ENCODE measurements at places on chromosomes 2 and 18.

DNA sequence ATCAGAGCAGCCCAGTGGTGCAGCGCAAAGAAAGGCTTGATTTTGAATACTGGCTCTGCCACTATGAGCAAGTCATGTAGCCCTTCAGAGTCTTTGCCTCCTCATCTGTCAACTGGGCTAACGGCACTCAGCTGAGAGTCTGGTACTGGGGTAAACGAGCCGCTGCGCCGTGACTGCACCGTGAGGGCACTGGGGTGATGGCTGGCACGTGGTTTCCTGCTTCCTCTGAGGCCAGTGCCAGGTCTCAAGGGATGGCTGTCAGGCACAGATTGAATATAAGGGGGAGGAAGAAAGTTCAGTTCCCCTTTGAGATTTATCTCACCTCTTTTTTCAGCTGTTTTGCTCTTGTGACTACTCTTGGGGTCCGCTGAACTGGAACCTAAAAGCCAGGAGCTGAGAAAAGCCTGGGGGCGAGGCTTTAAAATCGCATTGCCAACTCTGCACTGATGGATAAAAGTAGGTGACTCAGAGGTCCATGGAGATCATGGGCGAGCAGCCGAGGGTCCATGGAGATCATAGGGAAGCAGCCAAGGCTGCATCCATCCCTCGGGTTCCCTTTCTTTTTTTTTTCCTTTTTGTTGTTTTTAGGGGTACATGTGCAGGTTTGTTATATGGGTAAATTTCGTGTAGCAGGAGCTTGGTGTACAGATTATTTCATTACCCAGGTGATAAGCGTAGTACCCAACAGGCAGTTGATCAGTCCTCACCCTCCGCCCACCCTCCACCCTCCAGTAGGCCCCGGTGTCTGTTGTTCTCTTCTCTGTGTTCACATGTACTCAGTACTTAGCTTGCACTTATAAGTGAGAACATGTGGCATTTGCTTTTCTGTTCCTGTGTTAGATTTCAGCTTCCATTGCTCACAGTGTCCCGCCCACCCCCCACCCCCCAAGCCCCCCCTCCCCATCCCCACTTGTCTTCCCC lies 114.3 kb downstream of the SPP2 start:
- no peak for DNase-seq

GRCh38 chr18:58590254-58590653 lies 38.6 kb downstream of the ALPK2 start:
- DNase-seq = no peak

- no peak for DNase-seq
Measured at GRCh38 chr2:23219666-23220065, 165.3 kb upstream of the KLHL29 start.

- no peak for DNase-seq
Measured at GRCh38 chr2:229566370-229566769, 148.0 kb downstream of the DNER start.

GRCh38 chr2:69559442-69560146 lies 83.9 kb downstream of the AAK1 start:
- no peak for DNase-seq

GRCh38 chr2:184425083-184425482 lies 173.2 kb upstream of the ZNF804A start:
- DNase-seq = no peak

All from occipital lobe (tissue), 3 donors.